Glutamatergic neuron (in vitro differentiated cells): ENCODE measurements at places on chromosomes 7 and 10. TPM values are rescaled to one million over a fixed set of nuclear protein-coding genes. Genes with fewer than 3 reads are reported as not detected.

The RPEL1 gene
- not detected for total RNA-seq

- H3K4me3 ChIP-seq: no peak overlapping the region
- DNase-seq: no peak
- H3K36me3 ChIP-seq: no peaks in the 10 kb centered on the region
- H3K4me1 ChIP-seq: peaks cover 6% of the 10 kb centered on the region
Measured at GRCh38 chr10:106183041-106183440, 981.5 kb downstream of the SORCS1 start.

The MMD2 gene
- 0.47 TPM for total RNA-seq

The PNLIPRP1 gene
- not detected for total RNA-seq

The ASZ1 gene
- total RNA-seq: not detected

GRCh38 chr10:70799124-70799523, 13.9 kb upstream of the TBATA start:
- H3K4me3 ChIP-seq: no peak overlapping the region
- H3K27me3 ChIP-seq: no peaks in the 10 kb centered on the region
- DNase-seq: no peak
- H3K4me1 ChIP-seq: no peaks in the 10 kb centered on the region
- H3K27ac ChIP-seq: no peak overlapping the region
